ENCODE measurements at places on chromosomes 6 and 20.

DNA sequence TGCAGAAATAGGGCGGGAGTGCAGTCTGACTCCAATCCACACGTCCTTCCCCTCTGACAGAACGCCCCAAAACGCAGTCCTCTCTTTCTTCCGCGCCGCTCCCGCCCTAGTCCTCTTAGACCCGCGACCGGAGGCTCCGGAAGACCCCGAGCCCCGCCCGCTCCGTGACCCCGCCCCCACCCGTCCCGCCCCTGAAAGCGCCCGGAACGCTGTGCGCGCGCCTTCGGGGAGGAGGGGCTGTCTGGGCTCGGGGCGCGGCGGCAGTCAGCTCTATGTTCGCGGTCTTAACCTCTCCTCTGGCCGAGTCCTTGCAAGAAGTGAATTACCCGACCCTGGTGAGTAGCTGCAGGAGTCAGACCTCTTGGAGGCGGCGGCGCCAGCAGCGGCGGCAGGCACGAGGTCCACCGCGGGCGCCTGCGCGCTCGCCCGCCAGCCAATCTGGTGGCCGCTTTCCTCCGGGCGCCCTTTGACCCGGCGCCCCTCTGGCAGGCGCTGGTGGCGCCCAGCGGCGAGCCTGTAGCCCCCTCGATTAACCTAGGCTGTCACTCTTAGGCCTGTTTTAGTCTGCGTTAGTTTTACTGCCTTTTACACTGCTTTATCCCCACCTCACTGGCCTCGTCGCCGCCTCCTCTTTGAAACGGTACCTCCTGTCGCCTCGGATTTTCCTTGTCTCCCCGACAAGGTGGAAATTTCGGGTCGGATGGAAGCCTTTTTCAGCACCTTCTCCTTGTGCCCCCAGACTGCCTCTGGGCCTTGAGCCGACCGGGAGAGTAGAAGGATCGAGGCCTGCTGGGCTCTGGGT is at the start of gene MANEA:
Gene MANEA (plus strand): TSS at position 232 of the 802 bp plus-strand sequence. CDS start 8,905 bp downstream, outside the sequence.
- DNase-seq = peak; percentile 62

DNA sequence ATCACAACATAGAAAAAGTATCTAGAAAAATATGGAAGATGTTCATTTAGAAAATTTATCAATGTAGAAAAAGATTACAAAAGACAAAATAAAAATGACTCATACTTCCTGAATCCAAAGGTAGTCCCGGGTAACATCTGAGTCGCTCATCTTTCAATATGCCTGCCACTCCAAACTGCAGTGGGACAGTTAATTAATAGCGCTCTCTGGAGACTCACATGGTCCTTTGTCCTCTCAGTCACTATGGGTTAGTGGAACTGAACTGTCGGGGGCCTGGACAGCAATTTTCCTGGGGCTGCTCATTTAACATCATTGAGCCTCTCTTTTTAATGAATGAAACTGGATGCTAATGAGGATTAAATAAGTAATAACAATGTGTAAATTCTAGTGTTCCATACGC is 103.4 kb downstream of the MAP3K4 start:
- no peak for DNase-seq

DNA sequence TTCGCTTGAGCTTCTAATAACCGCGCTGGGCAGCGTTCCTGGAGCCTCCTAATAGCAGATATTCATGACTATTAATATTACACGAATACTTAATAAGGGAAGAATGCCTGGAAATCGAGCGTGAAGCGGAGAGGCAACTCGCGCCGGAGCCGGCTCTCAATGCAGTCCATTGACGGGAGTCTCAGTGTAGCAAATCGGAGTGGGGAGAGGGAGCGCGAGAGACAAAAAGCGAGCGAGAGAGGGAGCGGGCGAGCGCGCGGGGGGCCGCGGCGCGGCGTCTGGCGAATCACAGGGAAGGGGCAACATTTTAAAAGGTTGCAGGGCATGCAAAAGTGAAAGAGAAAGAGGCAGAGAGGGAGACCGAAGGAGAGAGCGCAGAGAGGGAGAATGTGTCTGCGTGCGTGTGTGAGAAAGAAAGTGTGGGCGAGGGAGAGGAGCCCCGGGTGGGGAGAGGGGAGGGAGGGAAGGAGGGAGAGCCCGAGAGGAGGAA is 2.9 kb downstream of the TFAP2A start:
- no peak for DNase-seq

DNA sequence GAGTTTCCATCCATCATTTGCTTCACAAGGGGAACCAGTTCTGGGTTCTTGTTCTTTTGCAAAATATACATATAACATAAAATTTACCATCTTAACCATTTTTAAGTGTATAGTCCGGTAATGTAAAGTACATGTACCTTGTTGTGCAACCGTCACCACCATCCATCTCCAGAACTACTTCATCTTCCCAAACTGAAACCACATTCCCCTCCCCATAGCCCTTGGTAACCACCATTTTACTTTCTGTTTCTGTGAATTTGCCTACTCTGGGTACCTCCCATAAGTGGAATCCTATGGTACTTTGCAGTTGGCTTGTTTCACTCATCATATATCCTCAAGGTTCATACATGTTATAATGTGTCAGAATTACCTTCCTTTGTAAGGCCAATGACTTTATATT is 70.3 kb upstream of the DSP start:
- no peak for DNase-seq

DNA sequence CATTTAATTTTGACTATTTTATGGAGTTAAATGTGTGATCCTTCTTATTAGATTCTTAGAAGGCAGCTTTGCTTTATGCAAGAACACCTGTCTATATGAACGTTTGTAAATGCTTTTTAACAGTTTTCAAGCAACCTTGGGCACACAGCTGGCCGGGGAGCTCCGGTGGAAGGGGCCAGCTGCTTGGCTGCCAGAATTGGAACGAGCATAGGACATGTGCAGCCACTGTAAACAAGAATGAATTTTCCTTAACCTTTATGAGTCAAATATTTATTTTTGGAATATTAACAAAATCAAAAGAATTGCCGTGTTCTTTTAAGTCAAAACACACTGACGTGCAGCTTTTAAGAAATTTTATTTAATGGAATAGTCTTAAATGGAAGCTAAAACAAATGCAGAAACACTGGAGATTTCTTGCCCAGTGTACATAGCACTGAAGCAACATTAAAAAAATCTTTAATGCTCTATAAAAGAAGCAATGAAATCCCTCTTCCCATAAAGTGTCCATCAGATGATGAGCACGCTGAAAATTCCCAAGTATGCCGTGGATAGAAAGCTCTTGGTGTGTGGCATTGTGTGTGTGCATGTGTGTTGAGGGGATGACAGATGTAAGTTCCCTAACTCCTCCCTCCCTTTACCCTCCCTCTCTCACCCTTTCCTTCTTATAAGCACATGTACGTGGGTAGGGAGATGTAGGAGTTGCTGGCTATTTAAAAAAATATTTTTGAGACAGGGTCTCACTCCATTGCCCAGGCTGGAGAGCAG is 208.9 kb upstream of the EXOC2 start:
- DNase-seq = no peak
